ENCODE measurements at places on chromosomes 16 and 17.

- no peak for DNase-seq
Observed at GRCh38 chr16:68779891-68780290, 42.8 kb downstream of the CDH1 start.

- DNase-seq = no peak
Observed at GRCh38 chr16:27751676-27752075, 201.7 kb downstream of the KATNIP start.

DNA sequence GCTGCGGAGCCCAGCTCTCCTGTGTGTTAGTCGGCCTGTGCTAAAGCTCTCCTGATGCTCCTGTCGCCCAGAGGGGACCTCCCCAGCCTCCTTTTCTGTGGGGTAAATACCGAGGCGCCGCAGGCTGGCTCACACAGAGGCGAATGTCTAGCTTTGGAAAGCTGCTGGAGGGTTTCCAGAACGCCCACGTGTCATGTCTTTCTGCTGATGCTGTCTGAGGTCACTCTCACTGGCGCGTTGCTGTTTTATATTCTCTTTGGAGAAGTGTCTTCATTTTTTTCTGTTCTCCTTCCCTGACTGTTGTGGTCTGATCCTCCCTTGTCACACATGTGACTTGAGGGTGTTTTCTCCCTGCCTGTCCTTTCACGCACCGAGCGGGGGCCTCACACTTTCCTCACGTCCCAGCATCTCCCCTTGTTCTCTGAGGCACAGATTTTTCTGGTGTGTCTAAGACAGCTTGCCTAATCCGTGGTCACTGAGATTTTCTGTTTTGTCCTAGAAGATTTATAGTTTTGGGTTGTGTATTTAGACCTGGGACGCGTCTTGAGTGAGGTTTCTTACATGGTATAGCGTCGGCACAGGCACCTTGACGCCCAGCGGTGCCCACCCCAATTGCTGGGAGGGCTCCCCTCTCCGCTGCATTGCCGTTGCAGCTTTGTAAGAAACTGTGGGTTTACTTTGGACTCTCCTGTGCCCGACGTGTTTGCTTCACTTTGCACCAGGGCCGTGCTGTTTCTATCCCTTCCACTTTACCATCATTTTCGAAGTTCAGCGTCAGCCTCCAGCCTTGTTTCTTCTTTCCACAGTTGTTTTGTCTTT, 92.1 kb upstream of the ZNF750 start:
- DNase-seq = no peak

DNA sequence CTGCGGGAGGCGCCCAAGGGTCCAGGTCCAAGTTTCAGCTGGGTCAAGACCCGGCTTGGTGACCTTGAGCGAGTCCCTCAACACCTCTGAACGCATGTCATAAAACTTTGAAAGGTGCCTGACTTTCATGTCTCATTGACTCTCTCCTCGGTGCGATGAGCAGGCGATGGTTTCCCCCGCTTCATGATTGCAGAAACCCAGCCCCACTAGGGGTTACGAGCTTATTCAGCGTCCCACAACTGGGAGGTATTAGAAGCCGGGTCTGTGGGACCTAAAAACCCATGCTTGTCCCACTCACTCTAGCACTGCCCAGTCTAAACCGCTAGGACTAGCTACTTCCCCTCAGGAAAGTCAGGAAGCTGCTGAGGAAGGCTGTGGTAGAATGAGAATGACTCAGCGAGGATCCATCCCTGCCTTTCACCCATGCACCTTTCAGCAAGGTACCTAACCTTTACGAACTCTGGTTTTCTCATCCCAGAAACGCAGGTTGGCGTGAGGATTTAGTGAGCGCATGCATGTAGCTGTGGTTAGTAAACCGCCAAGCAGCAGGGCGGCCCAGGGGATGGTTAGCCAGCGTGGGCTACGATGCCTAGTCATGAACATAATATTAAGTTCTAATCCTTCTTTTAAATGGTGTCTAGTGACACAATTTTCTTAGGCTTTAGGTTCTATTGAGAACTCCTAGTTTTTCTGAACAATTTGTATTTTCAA, 26.2 kb upstream of the RFFL start:
- no peak for DNase-seq
